ENCODE measurements at places on chromosomes 11 and 22.

GRCh38 chr11:72578991-72579815 lies 95.0 kb downstream of the PDE2A start:
- DNase-seq = no peak

DNA sequence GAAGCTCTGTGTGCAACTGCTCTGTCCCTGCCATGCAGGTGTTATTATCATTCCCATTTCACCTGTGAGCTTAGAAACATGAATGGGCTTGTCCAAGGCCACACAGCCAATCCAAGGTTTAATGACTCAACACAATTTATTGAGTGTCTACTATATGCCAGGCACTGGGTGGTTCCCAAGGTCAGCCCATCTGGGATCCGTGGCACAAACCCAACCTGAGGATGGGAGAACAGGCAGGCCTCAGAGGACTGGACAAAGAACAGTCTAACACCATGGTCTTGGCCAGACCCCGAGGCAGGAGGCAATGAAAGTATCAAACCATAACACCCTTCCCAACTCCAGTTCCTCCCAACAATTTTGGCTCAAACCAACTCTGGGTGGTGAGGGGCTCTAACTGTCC lies 15.7 kb downstream of the SPATA19 start:
- no peak for DNase-seq

DNA sequence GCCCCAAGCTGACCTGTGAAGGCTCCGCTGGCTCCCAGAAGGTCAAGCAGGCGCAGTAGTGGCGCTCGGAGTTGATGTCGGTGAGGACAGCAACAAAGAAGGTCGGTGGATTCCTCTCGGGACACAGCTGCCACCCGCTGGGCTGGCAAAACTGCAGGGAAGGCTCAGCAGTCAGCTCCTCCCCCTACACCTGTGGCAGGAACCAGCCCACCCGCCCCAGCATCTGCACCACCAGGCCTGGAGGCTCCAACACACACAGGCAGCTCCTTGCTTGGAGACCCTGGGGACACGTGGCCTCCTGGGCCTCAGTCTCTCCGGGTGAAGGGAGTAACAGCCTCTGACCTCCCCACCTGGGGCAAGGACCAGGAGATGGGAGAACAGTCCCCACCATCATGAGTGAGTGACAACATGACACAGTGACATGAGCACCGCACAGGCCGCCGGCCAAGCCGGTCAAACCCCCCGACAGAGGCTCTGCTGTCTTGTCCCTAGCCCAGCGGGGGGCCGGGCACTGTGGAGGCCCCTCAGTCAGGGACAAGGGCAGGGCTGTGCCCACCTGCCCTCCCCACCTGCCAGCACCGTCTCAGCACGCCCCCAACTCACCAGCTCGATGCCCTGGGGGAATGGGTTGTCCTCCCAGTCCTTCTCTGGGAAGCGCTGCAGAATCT lies 6.9 kb downstream of the SBF1 start:
- no peak for DNase-seq

DNA sequence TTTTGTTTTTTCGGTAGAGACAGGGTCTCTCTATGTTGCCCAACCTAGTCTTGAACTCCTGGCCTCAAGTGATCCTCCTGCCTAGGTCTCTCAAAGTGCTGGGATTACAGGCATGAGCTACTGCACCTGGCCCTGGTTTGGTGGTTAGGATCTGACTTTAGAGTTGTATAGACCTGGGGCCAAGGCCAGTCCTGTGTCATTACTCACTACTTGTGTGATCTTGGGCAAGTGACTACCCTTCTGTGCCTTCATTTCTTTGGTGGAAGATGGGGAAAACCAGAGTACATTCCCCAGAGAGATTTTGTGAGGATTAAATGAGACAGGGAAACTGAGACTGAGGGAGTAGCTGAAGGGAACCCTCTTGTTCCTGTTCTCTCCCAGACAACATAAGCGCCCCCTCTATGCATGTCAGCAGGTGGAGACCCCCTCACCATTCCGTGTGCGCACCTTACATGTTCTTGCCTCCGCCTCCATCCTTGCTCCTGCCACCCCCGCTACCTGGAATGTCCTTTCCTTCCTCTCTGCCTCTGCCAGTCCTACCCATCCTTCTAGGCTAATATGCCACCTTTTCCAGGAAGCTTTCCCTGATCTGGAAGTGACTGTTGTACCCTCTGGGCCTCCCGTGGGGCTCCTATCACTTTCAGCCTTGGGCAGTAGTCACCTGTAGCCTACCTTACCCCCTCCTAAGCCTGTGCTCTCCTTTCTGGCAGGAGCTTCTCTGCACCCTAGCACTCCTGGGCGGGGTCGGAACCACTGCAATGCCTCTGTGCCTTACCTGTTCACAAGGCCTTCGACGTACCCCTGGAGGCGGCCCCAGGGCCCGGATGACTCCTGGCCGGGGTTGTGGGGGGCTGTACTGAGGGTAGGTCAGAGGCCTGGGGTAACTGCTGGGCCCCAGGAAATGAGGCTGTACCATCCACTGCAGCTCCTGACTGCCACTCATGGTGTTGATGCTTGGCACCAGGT lies 3.9 kb downstream of the FOSL1 start:
- DNase-seq = no peak

DNA sequence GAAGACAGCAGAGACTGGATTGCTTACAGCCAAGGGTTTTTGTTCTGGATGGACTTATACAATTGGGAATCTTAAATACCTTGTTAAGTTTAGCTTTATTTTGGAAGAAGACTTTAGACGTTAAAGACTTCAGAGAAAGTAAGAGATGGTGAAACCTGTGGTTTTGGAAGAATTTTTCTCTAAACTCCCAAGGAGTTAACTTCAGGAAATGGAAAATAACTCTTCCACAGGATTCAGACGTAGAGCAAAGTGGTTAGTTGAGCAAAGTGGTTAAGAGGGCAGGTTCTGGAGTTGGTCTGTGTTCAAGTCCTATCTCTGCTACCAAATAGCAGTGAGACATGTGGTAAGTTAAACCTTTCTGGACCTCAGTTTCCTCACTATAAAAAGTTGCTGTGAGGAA lies 12.8 kb downstream of the PITPNB start:
- DNase-seq = no peak

GRCh38 chr11:32143378-32143777 lies 52.5 kb downstream of the RCN1 start:
- no peak for DNase-seq

DNA sequence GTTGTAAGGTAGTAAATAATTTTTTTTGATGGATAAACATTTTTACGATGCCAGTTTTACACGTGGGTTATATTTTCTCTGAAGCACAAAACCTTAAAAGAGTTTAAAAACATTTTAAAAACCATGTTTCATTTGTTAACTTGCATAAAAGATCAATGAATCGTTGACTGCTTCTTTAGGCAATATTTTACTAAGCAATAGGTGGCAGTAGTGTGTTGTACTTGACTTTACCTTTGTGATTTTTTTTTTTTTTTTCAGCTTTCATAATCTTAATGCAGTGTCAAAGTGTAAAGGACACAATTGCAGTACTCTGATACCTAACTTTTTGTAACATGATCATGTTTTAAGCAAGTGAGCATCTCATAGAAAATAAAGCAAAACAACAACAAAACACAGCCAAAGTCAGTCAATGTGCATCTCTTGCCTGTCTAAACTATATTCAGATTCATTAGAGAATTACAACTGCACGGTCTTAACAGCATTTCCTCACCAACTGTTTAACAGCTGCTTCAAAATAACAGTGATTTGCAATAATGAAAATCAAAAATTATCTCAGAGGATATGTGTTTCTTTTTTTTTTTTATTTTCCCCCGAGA lies 27.7 kb downstream of the DNAJC24 start:
- DNase-seq = no peak

- DNase-seq = no peak
Observed at GRCh38 chr11:106409222-106409621, 331.8 kb downstream of the AASDHPPT start.

DNA sequence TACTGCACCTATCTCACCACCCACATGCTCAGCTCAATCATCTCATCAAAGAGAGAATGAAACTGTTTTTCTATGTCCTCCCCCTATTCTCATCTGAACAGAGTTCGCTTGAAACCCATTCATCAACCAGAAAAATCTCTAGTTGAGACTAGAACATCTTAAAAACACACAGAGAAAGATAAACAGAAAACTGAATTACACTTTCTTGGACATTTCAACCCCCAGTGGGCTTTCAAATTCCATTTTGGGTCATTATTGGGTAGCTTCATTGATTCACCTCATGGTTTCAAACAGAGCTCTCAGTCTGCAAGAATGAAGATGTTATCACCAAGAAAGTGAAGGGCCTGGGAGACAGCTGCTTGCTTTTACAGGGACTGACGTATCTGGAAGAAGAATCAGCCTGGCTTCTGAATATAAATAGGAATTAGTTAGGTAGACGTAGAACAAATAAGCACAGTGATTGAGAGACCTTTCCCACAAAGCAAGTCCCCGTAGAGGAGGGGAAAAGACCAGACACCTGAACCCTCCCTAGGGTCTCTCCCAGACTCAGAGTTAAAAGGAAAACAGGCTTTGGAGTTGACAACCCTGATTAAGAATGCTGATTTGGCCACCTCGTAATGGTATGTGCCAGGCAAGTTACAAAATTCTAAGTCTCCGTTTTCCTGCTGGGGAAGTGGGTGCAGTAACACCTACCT lies 155.7 kb downstream of the BBOX1 start:
- DNase-seq = no peak

- no peak for DNase-seq
Observed at GRCh38 chr22:21657360-21658032, 8.3 kb upstream of the PPIL2 start.

- no peak for DNase-seq
Observed at GRCh38 chr11:128405714-128406662, 181.4 kb downstream of the ETS1 start.

DNA sequence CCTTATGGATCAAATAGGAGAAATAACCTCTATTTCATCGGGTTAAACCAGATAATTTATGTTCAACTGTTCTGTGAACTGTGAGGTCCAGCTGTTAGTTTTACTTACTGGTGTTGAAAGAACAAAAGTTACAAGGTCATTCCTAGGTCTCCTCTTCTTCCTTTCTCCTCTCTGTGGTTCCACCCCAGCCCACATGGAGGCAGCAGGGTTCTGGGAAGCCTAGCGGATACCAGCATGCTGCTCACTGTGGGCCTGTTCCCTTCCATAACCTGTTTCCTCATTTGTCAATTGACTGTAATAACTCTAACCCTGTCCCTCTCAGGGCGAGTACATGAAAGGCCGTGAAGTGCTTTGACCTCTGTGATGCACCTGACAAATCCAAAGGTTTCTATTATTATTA lies 27.8 kb downstream of the RELT start:
- DNase-seq = peak; percentile 40

DNA sequence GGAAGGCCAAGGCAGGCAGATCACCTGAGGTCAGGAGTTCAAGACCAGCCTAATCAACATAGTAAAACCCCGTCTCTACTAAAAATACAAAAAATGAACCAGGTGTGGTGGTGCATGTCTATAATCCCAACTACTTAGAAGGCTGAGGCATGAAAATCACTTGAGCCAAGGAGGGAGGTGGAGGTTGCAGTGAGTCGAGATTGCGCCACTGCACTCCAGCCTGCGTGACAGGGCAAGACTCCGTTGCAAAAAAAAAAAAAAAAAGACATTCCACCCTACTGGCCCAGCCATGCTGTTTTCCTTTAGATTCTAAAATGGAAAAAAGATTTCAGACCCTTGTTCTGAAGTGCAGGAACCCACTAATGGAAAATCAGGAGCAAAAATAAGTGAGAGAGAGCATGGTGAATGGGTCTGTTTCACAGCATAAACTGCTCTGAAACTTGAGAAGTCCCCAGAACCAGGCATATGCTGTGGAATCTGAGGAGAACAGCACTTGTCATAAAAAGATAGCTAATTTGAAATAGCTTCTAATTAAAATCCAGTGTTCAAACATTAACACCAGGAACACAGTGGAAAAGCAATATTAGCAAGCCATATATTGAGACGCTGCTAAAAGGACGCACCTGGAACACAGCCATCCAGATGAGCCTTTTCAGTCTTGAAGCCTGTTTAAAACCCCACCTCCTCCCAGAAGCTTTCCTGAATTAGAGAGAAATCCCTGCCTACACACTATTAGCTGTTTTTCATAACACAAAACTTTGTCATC lies 66.3 kb upstream of the CHRM4 start:
- DNase-seq = no peak

DNA sequence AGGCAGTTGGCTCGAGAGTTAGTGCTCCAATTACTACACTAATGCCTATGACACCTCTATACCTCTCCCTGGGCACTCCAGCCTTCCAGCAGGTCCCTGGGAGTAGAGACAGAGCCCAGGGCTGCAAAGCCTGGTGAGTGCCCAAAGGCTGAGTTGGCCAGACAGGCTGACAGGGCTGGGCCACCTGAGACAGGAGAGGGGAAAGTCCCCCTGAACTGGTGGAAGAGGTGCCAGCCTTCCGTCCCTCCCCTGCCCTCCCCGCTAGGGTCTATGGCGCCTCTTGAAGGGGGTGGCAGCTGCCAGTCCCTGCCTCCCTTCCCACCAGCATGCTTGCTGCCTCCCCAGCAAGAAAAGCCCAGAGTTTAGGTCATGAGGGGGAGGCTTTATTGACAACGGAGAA lies 3.0 kb downstream of the KCNJ11 start:
- DNase-seq = no peak

- DNase-seq = no peak
Observed at GRCh38 chr11:27963370-27963769, 144.6 kb downstream of the KIF18A start.

DNA sequence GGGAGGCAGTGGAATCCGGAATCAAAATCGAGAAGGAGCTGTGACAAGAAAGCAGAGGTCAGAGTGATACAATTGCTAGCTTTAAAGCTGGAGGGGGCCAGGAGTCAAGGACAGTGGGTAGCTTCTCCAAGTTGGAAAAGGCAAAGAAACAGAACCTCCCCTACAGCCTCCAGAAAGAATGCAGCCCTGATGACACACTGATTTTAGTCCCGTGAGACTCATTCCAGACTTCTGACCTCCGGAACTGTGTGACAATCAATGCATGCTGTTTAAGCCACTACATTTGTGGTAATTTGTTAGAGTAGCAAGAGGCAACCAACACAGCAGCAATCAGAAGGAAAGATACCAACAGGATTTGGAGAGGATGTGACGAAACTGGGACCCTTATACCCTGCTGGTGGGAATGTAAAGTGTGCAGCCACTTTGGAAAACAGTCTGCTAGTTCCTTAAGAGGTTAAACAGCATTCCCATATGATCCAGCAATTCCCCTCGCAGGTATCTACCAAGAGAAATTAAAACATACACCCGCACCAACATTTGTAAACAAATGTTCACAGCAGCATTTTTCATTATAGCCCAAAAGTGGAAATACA lies 66.7 kb downstream of the DSCAML1 start:
- DNase-seq = no peak

DNA sequence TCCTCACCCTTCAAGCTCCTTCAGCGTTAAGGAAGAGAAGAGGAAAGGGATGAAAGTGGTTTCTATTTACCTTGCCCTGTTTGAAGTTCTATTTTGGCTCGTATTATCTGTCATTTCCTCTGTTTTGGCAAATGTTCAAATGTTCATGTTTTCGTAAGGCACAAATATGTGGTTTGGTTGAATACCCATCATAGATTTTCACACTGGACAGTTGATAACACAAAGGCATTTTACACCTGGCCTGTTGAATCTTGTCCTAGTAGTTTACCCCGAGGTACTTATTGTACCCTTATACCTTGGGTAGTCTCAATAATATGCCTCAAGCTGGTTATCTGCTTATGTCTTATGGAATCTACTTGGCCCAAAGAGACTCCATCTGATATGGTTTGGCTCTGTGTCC lies 706.9 kb downstream of the METTL15 start:
- DNase-seq = no peak

All from substantia nigra (tissue), 51 donors.